ENCODE measurements at places on chromosomes 6 and 20. TPM values are rescaled to one million over a fixed set of nuclear protein-coding genes. Genes with fewer than 3 reads are reported as not detected.

Gene DEFB132
- total RNA-seq, result not detected

DNA sequence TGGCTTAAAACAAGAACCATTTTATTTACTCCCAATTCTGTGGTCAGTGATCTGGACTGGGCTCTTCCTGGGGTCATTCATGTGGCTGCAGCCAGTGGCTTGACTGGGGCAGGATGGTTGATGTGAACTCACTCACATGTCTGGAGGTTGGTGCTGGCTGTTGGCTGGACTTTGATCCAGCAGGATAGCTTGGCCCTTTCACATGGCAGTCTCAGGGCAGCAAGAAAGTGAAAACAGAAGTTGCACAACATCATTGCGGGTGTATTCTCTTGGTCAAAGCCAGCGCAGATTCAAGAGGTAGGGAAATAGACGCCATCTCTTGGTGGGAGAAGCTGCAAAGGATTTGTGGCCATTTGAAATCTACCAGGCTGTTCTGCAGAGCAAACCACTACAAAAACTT is 77.2 kb downstream of the MDGA1 start:
- DNase-seq, result no peak

GRCh38 chr6:138597336-138597735 is 98.0 kb upstream of the NHSL1 start:
- no peak for DNase-seq

GRCh38 chr20:44802702-44803101 is 7.6 kb downstream of the RIMS4 start:
- no peak for DNase-seq

- DNase-seq, result no peak
These were observed 16.1 kb downstream of the EBF4 start for GRCh38 chr20:2708665-2709064.

- DNase-seq, result no peak
These were observed 590 bp downstream of the SLCO4A1 start for GRCh38 chr20:62642666-62643520.

DNA sequence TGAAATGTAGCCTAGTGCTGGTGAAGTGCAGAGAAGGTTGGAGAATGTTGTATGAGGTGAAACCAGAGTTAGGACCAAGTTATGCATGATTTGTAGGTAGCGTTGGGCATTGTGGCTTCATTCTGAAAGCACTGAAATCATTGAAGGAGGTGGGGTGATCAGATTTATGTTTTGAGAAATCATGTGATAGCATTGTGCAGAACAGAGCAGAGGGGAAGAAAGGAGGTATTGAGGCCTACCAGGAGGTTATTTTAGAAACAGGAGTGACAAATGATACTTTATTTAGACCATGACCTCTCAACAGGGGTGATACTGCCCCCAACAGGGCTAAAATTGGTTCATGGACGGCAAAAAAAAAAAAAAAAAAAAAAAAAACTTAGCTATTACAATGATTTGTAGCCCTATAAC is 15.6 kb upstream of the HMGN3 start:
- DNase-seq, result no peak

Gene CDK19
- total RNA-seq, result 10.3 TPM

- peak; percentile 65 for DNase-seq
These were observed 32.8 kb downstream of the PSMB9 start for GRCh38 chr6:32886681-32887383.

DNA sequence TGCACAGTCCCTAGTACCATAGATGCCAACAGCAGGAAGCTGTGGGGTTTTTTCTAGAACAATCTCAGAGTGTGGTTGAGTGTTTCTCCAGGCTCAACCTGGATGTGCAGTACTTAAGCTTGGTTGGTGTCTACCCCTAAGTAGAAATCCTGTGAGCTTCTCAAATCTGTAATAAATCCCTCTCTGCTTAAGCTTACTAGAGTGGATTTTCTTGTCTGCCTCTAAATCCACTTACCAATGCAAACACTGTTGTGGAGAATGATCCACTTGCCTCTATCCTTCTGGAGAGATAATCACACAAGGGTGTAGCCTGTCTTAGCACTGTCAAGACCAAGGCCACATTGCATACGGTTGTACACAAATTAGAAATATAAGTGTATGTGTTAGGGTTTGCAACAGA is 43.3 kb upstream of the CLIC5 start:
- DNase-seq, result no peak

Gene DNAH8
- total RNA-seq, result under 0.01 TPM

DNA sequence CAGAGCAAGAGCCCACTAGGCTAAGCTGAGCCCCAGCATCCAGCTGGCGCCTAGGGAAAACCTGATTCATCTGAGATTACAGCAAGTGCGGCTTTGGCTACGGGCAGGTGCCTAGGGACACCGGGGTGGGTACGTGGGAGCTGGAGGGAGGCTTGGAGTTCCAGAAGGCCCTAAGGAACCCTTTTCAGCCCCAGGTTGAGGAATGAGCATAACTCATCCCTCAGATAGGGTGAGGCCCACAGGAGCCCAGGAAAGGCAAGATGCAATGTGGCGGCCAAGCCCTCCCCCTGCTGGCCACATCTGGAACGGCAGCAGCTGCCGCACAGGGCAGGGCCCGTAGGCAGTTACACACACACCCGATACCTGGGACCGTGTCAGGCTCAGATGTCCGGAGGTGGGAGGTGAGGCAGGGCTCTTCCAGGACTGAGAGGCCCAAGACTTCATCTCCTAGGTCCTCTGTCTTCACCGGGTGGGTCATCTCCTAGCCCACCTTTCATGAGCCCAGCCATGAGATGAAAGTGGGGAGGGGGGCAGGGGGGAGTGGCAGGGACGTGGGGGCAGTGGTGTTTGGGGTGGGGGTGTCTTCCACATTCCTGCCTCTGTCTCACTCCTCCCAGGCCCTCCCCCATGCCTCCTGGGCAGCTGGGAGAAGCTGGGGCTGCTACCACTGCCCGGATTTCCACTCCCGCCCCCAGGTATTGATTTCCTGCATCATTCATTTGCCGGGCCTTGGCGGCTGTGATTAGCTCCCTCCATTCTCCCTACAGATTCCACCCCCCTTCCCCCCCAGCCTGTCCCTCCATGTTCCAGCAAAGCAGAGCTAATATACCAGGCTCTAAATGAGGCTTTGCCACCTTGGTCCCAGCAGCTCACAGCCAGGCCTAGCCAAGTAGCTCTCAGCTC is 5.5 kb downstream of the MDGA1 start:
- DNase-seq, result peak; percentile 52

DNA sequence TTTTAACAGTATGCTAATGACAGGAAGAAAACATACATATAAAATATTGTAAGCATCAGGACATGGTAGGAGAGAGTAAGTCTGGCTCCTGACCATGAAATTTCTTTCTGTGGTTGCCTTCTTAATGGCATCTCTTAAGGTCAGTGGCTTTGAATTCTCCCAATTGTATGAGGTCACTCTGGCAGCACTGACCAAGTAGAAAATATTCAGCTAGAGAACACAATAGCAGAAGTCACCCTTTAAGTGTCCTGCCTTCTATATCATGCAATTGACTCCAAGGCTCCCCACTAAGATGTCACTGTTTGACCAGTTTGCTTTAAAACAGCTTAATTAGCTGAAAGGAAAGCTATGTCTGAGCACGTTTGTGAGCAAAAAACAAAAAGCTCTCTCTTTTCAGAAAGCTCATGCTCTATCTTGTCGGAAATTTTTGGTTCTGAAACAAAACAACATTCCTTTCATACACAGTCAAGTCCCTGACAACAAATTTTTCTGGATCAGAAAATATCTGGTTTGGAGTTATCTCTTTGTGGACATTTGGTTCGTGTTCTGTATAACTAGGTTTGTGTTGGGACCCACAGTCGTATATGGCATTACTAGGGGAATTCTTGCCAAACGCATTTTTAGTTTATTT is 120.9 kb upstream of the IFNGR1 start:
- DNase-seq, result no peak

- DNase-seq, result no peak
These were observed 27.5 kb upstream of the AFDN start for GRCh38 chr6:167799033-167799821.

DNA sequence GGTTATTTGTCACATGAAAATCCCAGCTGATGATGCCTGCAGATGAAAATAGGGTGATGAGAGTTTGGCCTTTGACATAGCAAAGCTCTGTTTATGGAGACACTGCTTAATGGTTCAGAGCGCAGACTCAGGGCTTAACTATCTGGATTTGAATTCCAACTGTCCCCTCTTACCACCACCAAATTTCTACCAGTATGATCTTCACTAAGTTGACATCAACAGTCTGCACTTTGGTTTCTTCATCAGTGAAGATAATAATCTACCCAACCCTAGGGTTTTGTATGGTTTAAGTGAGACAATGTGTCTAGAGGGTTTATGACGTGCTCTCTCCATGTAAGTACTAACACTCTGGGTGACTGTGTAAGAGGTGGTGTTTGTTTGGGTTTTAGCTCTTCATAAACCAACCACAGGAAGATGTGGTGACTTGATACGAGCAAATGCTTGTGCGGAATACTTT is 151.4 kb upstream of the TNFAIP3 start:
- peak; percentile 69 for DNase-seq

DNA sequence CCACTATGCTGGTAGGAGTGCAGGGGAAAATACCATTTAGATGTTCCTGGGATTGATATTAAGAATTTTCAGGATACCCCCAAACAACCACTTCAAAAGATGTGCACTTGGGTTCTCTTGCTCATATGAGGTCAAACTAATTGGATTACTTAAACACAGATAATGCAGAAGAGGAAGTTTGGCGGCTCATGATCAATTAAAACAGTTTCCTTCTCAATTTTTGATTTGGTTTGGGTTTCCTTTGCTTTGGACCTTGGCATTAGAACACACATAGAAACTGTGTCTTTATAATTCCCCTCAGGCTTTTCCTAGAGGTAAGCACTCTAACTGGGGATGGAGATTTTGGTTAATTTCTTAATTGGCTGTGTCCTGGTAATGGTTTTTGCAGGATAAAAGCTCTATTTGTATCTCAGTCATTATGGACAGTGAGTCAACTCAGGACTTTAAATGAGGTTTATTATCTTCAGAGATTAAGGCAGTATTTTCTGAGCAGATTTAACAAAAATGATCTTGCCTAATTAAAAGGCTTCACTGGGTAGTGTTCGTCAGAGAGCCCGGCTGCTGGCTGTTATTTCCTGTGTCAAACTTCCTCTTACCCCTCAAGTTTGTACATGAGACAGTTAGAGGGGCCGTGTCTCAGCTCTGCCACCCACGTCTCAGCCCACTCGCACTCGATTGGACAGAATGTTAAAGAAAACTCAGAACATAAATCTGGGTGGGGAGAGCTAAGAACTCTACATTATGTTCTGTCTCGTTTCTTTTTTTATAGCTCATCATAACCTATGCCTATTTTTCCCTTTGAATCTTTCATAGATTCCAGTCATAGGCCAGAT is 50.3 kb upstream of the PREP start:
- DNase-seq, result no peak

Gene CRISP3
- total RNA-seq, result not detected

GRCh38 chr20:7773511-7773910 is 166.7 kb downstream of the HAO1 start:
- no peak for DNase-seq

DNA sequence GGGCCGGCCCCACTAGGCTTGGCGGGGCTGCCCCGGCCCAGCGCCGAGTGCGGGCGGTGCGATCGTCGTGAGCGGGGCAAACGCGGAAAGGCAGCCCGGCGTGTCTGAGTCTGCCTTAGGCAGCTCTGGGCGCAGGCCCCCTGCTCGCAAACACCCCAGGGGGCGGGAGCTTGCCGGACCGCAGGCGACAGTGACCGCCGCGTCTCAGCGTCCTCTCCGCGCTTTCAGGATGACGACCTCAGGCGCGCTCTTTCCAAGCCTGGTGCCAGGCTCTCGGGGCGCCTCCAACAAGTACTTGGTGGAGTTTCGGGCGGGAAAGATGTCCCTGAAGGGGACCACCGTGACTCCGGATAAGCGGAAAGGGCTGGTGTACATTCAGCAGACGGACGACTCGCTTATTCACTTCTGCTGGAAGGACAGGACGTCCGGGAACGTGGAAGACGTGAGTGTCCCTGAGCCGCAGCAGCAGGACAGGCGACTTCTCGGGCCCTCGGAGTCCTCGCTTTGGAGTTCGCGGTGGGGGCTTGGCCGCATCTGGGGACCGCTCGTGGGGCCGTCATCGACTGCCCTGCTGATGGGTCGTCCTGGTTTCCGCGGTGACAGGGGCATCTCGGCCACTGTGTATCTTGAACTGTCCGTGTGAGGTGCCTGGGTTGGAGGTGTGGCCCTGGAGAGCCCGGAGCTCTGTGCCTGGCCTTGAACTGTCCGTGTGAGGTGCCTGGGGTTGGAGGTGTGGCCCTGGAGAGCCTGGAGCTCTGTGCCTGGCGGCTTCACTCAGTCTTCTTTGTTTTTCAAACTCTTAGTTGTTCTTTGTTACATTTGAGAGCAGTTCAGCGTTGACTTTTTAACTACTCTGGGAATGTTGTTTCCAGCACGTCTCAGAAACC is 786 bp downstream of the ADRM1 start:
- DNase-seq, result peak; percentile 27

- DNase-seq, result no peak
These were observed 60.1 kb downstream of the MTHFD1L start for GRCh38 chr6:150925590-150925928.

Gene CSNK2A1
- total RNA-seq, result 117 TPM

DNA sequence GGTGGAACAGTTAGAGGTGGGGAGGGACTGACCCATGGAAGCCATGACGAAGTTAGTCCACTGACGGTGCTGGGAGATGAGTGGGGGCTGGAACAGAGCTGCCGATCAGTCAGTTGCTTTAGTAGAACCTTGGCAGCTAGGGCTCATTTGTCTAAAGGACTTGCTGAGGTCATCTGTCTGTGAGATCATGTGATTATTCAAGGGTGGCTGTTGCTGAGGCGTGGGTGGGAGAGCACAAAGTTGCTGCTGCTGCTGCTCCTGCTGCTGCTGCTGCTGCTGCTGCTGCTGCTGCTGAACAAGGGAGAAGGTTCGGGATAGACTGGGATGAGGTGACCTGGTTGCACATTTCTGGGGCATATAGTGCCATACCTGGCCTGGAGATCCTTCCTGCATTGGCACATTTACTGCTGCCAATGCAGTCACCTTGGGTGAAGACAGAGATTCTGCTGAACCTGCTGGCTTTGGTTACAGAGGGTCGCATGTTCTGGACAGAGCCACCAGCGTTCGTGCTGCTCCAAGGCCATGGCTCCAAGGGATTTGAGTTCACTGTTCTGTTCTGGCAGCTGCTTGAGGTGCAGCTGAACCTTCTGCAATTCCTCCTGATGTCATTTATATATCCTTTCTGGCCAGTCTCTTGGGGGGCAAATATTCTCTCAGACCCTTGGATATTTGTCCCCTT is 840.5 kb downstream of the HACE1 start:
- no peak for DNase-seq

- no peak for DNase-seq
These were observed 56.2 kb downstream of the CENPW start for GRCh38 chr6:126396131-126396530.

Gene UCKL1
- 20.9 TPM for total RNA-seq

DNA sequence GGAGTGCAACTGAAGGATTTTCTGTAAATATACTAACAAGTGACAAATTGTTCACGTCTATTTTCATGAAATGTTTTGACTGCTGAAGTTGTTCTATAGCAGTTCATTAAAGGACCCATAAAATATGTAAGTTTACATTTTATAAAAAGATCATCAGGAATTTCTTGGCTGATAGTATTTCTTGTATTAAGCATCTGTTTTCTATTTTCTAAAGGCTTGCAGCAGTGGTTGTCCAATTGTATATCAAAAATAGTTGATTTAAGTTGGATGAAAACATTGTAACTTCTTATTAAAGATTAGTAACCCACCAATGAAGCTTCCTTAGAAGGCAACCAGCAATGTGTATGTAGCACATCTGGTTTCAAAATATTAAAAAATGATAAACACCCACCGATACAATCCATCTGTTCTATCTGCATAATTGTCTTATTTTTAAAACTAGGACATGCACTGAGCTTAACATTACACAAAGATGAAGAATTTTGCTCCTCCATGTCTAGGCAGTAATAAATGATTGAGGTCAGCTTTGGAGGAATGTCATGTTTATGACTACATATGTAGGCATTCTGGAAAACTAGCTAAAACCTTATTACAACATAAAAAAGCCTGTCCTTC is 301.3 kb upstream of the TCF21 start:
- DNase-seq, result peak; percentile 64

Gene TREM2
- total RNA-seq, result not detected

All from fibroblast of villous mesenchyme (primary cell).